Foreskin fibroblast (primary cell): ENCODE measurements at places on chromosomes 6 and 20.

- DNase-seq: peak; percentile 80
Measured at GRCh38 chr6:33886673-33887144, 82.9 kb upstream of the MLN start.

DNA sequence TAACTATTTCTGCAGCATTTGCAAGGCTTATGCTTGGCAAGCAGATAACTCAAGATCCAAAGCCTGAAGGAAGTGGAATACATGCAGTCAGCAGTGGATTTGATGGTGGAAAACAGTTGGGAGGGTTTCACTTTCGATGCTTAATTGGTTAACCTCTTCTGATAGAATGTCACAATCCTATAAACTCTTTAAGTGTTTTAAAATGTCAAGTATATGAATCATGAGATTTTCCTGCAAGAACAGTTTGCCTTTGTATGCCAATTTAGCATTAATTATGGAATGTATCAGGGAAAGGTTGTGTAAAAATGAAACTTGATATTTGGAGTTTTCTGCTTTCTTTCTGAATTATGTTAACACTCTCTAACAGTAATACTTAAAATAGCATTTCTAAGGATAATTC lies 36.6 kb downstream of the NKX2-4 start:
- no peak for DNase-seq

DNA sequence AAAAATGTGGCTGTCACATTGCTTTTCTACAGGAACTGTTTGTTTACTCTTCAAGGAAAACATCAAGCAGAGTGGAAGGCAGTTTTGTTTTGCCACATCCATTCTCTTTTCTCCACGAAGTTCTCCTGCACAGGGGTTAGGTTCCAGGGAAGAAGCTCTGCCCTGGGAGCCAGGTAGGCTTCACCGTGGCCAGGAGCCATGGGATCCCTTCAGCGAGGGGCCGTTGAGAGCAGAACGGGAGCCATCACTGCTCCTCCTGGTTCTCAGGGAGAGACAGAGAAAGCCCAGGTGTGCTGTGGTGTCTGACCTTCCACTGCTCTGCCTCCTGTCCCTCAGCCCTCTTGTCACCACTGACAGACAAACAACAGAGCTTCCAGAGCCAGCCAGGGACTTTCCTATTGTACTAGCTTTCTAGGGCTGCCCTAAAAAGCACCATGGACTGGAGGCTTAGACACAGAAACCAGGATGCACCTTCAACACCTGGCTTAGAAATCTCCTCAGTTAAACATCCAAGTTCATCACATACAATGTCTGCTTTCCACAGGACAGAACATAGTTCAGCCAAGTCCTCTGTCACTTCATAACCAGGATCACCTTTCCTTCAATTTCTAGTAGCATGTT lies 75.6 kb upstream of the SLC22A23 start:
- no peak for DNase-seq

DNA sequence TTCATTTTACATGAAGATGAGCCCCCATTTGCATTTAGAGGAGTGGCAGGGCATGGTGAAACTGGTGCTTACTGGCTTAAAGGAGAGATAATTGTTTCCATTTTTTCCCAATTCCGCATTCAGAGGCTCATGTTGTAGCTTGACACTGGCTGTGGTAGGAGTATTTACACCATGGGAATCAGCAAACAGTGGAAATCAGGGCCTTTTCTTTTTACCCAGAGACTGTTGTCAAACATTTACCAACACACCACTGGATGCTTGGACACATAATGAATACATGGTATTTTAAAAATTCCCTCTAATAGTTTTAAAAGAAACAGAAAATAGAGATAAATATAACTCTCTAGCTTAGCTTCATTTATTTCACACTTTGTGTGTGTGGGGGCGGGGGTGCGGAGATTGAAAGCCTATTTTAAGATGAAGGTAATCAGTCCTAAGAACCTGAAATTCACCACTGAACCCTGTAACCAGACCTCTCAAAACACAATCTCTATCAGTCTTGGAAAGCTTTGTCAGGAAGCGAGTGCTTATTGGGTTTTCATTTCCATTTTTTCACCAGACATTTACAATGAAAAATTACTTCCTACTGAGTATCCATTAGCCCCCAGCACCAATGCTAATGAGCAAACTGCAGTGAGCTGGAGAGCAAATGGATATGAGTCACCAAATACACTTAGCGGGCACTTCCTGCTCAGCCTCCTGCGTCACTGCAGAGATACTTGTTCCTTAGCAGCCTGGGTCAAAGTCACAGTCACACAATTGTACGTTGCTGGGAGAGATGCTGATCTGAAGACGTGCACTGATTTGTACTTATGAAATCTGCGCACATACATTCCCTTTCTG lies 532.0 kb downstream of the BCKDHB start:
- peak; percentile 92 for DNase-seq

GRCh38 chr20:46568570-46569129 lies 18.2 kb upstream of the OCSTAMP start:
- peak; percentile 90 for DNase-seq

GRCh38 chr6:10904015-10904414 lies 17.2 kb downstream of the SYCP2L start:
- no peak for DNase-seq
